ENCODE measurements at places on chromosomes 2 and 18. TPM values are rescaled to one million over a fixed set of nuclear protein-coding genes. Genes with fewer than 3 reads are reported as not detected.

GRCh38 chr18:44258576-44258975 lies 422.1 kb upstream of the SETBP1 start:
- no peak for DNase-seq

- DNase-seq: no peak
These were observed 28.9 kb upstream of the ARHGEF4 start for GRCh38 chr2:130807659-130808385.

GRCh38 chr2:100196786-100197494 lies 54.5 kb upstream of the AFF3 start:
- DNase-seq: no peak

GRCh38 chr2:15976354-15976753 lies 36.0 kb downstream of the MYCN start:
- no peak for DNase-seq

DNA sequence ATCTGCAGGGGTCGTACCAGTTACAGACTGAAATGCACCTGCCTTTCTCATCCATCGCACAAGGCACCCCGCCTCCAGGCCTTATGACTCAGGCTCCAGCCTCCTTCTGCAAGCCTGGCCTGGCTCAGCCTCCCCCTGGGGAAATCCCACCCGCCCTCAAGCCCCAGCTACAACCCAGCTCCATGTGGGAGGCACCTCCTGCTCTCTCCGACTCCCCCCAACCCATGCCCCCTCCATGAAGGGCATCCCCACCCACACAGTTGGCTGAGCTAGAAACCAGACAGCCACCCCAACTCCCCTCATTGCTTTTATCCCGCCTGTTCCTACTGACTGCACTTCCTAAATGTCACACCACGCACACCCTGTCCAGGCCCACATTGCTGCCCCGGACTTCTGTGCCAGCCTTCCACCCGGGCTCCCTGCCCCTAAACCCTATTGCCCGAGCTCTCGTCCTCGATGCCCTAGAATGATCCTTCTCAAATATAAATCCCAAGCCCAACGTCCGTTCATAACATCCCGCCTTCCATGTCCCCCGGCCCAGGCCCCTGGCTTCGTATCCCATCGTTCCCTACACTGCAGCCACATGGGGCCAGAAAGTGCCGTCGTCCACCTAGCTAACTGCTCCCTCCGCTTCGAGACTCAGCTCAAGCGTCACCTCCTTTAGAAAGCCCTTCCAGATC lies 9.9 kb downstream of the DNMT3A start:
- DNase-seq: no peak

GRCh38 chr2:141946016-141946415 lies 184.8 kb downstream of the LRP1B start:
- DNase-seq: no peak

GRCh38 chr2:217810260-217810659 lies 192.5 kb downstream of the TNS1 start:
- DNase-seq: no peak

DNA sequence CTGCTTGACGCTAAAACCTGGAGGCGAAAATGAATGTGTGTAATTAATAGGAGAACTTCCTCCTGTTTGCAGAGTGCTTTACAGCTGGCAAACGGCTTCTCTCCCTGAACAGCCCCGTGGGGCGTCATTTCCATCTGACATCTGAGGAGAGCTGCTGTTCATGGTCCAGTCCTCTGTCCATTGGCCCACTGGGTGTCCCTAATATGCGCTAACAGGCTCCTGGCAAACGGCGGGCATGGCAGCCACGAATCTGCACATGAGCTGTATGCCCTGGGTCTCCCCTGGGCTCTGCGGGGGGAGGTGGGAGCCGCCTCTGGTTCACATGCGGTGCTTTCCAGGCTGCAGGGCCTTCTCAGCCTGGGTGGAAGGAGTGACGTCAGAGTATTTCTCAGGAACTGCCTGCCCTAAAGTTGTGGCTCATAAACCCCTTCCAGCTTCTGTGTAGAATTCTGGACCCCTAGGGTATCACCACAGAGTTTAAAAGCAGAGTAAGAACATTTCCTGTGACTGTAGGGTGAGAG lies 73.2 kb downstream of the LRRFIP1 start:
- DNase-seq: peak; percentile 70

- DNase-seq: no peak
These were observed 571.5 kb downstream of the SLC4A3 start for GRCh38 chr2:220198896-220199295.

DNA sequence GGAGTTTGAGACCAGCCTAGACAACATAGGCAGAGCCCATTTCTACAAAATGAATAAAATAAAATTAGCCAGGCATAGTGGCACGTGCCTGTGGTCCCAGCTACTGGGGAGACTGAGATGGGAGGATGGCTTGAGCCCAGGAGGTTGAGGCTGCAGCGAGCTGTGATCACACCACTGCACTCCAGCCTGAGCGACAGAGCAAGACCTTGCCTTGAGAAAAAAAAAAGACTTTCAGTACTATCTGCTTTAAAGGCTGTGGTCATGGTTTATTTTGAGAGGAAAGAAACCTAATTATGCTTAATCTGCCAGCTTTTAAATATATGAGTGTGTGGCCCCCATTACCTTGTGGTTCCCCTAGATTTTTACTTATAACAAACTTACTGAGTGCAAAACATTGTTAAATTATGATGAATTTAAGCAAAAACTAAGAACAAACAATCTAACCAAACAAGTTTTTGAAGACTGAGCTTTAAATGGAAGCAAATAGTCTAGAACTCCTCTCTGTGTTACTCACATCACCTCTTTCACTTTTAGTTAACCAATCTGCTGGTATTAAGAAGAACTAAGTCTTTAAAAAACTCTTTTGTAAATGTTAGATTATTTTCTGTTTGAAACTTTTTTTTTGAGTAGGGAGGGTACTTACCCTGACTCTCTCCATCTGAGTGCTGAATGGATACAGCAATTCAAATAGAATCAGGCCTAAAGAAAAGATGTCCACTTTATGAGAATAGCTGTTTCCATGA lies 65.4 kb downstream of the EIF2AK3 start:
- no peak for DNase-seq

GRCh38 chr2:210460322-210461227 lies 16.0 kb downstream of the LANCL1 start:
- DNase-seq: no peak

DNA sequence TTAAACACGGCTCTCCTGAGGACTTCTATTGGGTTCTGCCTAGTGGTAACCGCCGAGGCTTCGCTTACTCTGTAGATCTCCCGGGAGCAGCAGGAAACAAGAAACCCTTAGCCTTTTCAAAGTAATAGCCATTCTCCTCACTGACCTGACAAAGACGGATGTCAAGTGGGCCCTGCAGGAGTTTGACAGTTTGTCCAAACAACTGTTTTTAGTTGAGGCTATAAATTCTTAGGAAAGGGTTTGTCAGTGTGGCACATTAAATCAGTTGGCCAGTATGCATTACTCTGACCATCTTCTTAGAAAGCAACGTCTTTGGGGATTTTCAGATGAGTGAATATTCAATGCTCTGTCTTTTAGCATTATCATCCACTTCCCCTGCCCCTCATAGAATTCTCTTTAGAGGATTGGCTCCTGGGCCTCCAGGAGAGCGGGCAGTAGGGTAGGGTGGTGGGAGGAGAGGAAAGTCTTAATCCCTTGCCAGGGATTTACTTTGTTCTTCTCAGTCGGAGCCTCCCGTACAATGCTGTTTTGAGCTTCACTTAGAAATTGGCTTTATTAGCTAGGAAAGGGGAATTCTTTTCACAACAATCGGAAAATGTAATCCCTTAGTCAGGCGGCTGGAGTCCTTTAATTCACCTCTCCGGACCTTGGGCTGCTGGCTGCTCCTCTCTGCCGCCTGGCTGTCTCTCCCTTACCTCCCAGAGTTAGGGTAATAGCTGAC lies 13.3 kb upstream of the C18orf32 start:
- no peak for DNase-seq

- DNase-seq: no peak
These were observed 184.5 kb downstream of the INO80D start for GRCh38 chr2:205901491-205901890.

DNA sequence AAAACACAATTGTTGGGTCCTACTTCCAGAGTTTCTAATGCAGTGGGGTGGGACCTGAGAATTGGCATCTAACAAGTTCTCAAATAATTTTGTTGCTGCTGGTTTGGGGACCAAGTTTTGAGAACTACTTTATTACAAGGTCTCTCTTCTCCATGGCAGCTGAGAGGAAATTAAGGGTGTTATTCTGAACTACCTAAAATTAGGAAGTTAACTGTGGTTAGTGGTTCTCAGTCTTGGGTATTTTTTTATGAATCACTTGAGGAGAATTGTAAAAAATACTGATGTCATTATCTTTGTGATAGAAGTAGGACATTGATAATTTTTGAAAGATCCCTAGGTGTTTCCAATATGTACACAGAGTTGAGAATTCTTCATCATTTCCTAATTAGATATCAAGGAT lies 210.2 kb downstream of the MC4R start:
- no peak for DNase-seq

- no peak for DNase-seq
These were observed 2136.2 kb upstream of the CELF4 start for GRCh38 chr18:39701839-39702238.

DNA sequence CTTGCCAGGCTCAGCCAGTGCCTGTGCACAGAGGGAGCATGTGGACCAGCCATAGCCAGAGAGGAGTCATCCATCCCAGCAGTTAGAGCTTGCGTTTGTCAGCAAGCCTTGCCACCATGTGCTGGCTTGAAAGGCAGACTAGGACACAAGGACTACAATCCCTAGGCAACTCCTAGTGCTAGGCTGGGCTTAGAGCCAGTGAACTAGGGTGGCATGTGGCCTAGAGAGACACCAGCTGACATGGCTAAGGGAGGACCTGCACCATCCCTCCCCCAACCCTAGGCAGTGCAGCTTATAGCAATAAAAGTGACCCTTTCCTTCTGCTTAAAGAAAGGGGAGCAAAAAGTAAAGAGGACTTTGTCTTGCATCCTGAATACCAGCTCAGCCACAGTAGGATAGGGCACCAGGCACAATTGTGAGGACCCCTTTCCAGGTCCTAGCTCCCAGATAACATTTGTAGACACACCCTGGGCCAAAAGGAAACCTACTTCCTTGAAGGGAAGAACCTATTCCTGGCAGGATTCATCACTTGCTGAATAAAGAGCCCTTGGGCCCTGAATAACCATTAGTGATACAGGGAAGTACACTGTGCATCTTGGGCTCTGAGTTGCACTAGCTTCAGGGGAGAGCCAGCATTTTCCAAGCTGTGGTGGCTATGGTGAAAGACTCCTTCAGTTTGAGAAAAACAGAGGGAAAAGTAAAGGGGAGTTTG lies 38.7 kb upstream of the UXS1 start:
- no peak for DNase-seq

- no peak for DNase-seq
These were observed 203.3 kb downstream of the TCF4 start for GRCh38 chr18:55384551-55385275.

DNA sequence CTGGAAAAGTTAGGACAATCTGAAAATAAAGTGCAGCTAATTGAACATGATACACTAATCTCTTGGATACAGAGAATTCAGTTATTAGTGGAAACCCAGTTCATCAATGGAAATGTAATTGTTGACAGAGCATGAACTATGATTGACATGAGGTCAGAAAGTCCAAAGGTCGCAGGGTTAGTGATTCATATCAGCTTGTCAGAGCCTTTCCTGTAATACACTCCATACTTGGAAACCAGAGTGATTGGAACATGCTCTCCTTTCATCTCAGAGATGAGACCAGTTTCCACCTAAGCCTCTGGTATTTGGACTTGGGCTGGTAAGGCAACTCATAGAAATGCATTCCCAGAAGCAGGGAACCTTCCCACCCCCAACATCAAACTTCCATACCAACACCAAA lies 8.5 kb upstream of the NCKAP5 start:
- no peak for DNase-seq

- peak; percentile 98 for DNase-seq
These were observed at the start of gene GLS for GRCh38 chr2:190880378-190881083. GLS (plus strand) TSS chr2:190880821; CDS start chr2:190881085, 264 bp downstream.

- no peak for DNase-seq
These were observed 236.8 kb downstream of the EPHA4 start for GRCh38 chr2:221335219-221335752.

- no peak for DNase-seq
These were observed 251.1 kb upstream of the TRIB2 start for GRCh38 chr2:12465631-12466135.

GRCh38 chr2:42118754-42119569 lies 50.2 kb upstream of the EML4 start:
- DNase-seq: no peak

- DNase-seq: no peak
These were observed 436.3 kb downstream of the CBLN2 start for GRCh38 chr18:72107647-72108383.

DNA sequence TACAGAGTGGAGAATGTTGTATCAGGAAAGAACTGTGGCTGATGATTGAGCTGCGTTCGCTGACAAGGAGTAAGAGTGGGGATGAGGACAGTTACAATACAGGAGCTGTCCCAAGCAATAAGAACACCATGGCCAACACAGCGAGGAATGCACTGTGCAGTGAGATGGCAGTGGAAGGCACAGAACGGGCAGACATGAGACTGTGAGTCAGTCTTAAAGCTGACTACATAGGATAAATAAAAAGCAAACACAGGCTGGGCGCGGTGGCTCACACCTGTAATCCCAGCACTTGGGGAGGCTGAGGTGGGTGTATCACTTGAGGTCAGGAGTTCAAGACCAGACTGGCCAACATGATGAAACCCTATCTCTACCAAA lies 89.8 kb downstream of the CABYR start:
- DNase-seq: no peak

DNA sequence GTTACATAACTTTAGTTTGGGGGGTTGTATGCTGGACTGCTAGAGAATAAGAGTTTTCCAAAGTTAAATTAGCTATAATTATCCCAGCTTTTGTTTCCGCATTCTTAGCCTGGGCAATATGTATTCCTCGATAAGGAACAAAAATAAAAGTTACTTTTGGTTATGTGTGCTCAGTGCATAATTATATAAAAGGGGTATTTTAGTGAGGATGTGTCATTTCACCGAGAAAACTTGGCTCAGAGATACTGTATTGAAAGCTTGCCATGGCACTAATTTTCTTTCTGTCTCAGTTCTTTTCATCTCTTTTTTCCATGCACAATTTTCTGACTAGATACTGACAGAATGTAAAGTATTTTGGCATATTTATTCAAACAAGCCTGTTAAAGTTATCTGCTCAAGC lies 28.2 kb downstream of the ARHGAP15 start:
- no peak for DNase-seq

GRCh38 chr2:190179754-190180312 lies 117.3 kb upstream of the MSTN start:
- DNase-seq: no peak

GRCh38 chr18:12059334-12060181 lies 34.1 kb upstream of the ANKRD62 start:
- no peak for DNase-seq

GRCh38 chr2:3575534-3576262 lies 638 bp downstream of the RPS7 start:
- DNase-seq: peak; percentile 36

SLC39A10 gene
- 43.2 TPM for total RNA-seq

PLB1 gene
- total RNA-seq: 1.1 TPM

CXCR4 gene
- total RNA-seq: 212 TPM

IL18R1 gene
- 24.0 TPM for total RNA-seq

SNTG2 gene
- 0.13 TPM for total RNA-seq

USP40 gene
- total RNA-seq: 18.9 TPM

VWA3B gene
- total RNA-seq: not detected

MARS2 gene
- total RNA-seq: 9.9 TPM

ATP8B1 gene
- total RNA-seq: not detected

UGT1A4 gene
- not detected for total RNA-seq

MARCO gene
- not detected for total RNA-seq

PLCD4 gene
- 0.38 TPM for total RNA-seq
